Substantia nigra (tissue), 51 donors: ENCODE measurements at places on chromosomes 4 and X.

GRCh38 chr4:189232274-189232673, 708.4 kb upstream of the FRG1 start:
- no peak for DNase-seq

DNA sequence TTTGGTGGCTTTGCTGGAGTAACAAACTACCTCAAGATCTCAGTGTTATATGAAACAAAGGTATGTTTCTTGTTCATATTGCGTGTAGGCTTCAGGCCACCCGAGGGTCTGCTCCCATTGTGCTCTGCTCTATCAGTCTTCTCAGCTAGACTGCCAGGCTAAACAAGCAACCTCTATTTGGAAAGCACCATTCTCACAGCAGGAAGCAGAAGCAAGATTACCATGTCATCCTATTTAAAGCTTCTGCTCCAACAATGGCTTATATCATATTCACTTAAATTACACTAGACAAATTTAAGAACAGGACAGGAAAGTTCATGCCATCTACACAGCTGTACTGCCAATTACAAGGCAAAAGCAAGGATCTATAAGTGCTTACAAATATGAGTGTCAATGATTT, 385.8 kb downstream of the PPARGC1A start:
- DNase-seq, result no peak

GRCh38 chrX:72467135-72467534, 105.5 kb downstream of the HDAC8 start:
- DNase-seq, result no peak

GRCh38 chr4:146585761-146586333, 52.8 kb upstream of the POU4F2 start:
- no peak for DNase-seq

DNA sequence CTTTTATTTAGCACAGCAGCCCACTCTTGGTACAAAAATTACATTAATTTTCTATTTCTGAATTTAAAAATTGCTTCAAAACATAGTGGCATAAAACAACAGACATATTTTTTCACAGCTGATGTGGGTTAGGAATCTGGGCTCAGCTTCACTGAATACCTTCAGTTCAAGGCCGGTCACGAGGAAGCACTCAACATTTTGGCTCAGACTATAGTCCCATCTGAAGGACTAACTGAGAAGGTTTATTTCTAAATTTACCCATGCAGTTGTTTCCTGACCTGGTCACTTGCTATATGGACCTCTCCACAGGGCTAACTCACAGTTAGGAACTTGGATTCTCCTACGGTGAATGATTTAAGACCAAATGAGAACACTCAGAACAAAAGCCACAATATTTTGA, 1230.2 kb upstream of the ADGRL3 start:
- DNase-seq, result no peak

DNA sequence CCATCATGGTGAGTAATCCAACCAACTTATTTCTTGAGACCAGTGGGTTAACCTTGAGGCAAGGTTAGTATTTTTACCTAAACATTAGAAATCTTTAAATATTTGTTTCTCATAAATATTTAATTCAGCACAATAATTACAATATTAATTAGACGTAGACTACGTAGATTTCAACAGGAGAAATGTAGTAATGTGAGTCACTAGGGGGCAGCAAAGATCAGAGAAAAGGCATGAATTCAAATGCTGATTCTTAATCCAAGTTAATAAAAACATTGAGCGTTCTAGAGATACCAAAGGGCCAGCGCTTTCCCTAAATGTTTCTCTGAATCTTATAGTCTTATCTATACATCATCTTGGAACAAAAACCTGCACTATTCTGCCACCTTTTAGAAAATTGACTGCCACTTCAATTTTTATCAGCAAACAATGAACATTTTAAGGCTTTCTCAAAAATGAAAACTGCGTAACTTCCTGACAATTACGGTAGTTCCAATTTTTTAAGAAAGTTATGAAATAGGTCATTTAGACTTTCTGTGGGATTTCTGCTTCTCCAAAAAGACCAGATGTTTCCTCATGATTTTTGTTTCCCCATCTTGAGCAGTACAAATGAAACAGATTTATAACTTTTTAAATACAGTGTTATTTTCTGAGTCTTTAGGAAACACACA, 180.7 kb downstream of the GASK1B start:
- no peak for DNase-seq

DNA sequence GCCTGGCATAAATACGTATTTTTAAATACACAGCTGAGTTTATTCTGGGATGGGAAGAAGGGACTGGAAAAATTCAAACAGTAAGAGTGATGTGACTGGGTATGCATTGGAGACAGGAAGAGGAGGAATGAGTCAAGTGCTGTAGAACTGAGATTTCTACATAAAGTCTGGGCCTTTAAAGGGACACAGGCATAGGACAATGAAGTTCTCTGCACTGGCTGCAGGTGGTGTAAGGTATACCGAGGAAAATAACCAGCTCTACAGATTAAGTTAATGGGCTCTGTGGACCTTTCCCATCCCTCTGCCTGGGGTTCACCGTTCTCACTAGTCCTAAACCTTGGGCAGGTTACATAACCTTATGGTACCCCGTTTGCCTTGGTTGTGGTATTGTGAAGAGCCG, 68.7 kb downstream of the DHX15 start:
- no peak for DNase-seq

- DNase-seq, result no peak
Observed at GRCh38 chr4:139606579-139607501, 50.8 kb upstream of the SETD7 start.

- DNase-seq, result no peak
Observed at GRCh38 chrX:99010957-99011356, 1399.1 kb downstream of the PCDH19 start.

DNA sequence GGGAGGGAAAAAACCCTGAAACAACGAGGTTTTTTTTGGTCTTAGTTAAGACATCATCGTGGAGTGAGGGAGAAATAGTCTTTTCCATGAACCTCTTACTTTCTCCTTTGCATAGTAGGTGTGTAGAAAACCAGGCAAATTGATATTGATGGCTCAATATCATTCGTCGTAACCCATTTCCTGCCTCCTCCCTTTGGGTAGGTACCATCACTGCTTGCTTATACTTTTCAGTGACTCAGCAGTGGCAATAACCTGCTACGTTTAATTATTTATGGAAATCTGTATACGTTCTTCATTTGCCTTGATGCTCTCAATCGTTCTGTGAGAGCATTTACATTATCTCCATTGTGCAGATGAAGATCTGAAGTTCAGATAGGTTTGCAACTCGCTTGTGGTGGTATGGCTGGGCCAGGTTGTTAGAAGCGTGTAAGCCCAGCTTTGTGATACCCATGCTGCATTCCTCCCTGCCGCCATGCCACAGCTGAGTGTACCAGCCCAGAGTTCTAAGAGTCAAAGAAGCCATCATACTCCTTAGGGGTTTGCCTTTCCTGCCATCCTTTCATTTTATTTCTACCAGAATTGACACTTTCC, 212.9 kb downstream of the ARHGAP10 start:
- no peak for DNase-seq

DNA sequence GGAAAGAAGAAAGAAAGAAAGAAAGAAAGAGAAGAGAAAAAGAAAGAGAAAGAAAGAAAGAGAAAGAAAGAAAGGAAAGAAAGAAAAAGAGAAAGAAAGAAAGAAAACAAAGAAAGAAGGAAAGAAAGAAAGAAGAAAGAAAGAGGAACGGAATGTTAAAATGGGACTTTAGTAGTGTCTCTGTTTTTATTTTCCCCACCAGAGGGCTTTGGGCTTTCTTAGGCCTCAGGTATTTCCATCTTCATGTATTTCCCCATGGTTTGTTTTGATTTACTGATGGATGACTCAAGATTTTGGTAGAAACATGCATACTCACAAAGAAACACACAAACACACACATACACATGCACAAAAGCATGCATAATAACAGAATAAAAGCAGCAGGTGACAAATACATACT, 181.2 kb downstream of the AFF2 start:
- no peak for DNase-seq

- no peak for DNase-seq
Observed at GRCh38 chr4:66216252-66216651, 546.0 kb upstream of the EPHA5 start.

GRCh38 chr4:80309294-80310004, 26.1 kb upstream of the CFAP299 start:
- DNase-seq, result no peak

- DNase-seq, result no peak
Observed at GRCh38 chr4:89398644-89399043, 91.0 kb upstream of the GPRIN3 start.

DNA sequence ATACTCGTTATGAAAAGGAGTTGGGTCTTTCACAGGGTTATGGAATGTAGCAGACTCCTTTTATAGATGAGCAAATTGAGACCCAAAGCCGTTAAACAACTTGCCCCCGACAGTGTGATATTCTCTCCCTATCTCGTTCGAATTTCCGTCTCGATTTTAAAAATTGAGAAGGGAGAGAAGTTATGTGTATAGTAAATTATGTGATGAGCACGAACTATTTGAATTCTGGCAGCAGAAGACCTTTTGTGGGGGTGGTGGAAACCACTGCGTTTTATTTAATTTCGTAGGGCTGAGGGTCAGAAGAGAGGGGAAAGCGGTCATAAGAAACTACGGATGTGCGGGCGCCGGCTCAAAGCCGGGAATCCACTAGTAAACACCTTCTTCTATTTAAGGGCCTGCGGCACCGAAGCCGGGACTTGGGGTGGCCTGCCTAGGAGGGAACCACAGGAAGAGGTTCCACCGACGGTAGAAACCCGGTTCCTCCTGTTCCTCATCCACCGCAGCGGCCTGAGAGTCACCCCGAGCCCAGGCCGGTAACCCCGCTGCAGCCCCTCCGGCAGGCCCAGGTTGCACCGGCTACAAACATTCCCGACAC, 1.5 kb upstream of the DDX3X start:
- no peak for DNase-seq
